ENCODE measurements at places on chromosomes 1 and 21.

DNA sequence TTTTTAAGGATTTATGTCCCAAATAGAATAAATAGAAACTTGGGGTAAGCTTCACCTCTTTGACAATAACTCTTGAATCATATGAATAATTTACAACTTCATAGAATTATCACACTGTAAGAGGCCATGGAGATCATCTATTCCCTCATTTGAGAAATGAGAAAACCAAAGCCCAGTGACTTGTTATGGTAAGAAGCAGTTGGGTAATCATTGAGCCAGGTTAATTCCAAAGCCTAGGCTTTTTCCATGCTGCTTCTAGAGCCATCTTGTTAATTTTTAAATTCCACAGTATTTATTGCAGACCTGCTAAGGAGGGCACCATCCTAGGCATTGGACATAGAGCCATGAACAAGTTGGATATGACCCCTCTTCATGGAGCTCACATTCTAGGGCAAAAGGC is 160.5 kb downstream of the CDC7 start:
- no peak for DNase-seq

GRCh38 chr21:41684381-41685245 is 82.2 kb downstream of the RIPK4 start:
- DNase-seq, result no peak

- no peak for DNase-seq
Observed at GRCh38 chr1:217563179-217563578, 67.7 kb downstream of the GPATCH2 start.

GRCh38 chr1:228691926-228692325 is 43.4 kb upstream of the RHOU start:
- peak; percentile 66 for DNase-seq

- DNase-seq, result no peak
Observed at GRCh38 chr1:84152649-84153056, 8.6 kb downstream of the PRKACB start.

DNA sequence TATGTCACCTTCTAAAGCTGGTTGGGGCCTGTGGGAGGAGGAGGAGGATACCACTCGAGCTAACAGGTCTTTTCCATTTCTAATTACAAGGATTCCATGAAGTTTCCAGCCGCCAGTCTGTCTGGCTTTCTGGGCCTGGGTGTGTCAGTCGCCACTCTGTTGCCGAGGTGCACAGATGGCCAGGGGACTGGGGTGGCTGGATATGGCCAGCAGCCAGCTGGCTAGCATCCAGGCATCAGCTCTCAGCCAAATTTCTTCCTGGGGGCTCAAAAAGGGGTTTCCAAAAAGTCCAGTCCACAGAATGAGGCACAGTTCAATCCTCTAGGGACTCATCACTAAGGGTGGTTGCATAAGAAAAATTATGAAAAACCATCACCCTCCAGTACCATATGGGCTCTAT is 32.4 kb downstream of the ITPKB start:
- DNase-seq, result no peak

DNA sequence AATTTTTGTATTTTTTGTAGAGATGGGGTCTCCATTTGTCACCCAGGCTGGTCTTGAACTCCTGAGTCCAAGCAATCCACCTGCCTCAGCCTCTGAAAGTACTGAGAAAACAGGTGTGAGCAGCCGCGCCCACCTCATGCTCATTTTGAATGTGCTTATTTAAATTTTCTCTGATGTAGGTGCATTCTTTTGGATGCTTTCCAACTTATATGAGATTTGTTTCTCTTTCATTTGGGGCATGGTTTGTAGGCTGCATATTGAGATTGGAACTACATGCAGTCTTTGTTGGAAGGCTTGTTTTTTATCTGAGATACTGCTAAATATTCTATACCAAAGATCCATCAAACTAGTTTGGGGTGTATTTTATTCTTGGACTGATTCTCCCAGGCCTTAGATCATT is 81.0 kb upstream of the IVNS1ABP start:
- DNase-seq, result no peak

- no peak for DNase-seq
Observed at GRCh38 chr1:57102561-57103326, 136.9 kb upstream of the C8B start.

DNA sequence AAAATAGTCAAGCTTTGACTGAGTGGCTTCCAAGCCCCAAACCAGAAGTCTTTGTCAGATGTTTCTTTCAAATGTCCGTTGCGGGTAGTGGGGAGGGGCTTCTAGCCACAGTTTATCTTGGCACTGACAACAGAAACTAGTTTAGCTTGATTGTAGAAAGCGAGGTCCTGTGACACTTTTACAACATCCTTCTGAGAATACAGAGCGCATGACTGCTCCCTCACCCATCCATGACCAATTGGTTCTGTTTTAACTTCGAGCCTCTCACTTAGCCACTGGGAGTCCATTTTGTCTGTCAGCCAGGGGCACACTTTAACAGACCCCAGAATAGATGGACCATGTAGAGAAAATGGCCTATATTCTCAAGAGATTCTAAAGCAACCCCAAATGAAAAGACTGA is 199.2 kb upstream of the ST6GALNAC5 start:
- peak; percentile 3 for DNase-seq

DNA sequence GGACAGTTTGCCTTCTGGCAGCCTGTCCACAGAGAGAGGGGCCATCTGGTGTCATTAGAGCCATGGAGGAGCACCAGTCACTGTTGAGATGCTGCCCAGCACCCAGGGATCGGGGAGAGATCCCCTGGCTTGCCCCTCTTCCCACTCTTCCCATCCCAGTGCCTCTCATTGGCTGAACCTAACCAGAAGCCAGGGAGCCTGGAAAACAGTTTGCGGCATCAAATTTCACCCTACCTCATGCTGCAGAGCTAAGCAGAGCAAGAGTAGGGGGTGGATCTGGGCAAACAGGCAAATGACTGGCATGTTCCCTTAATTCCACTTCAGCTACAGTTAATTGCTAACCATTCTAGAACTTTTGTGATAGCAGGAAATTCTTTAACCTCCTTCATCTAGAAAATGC is 19.1 kb downstream of the TRAF5 start:
- no peak for DNase-seq

DNA sequence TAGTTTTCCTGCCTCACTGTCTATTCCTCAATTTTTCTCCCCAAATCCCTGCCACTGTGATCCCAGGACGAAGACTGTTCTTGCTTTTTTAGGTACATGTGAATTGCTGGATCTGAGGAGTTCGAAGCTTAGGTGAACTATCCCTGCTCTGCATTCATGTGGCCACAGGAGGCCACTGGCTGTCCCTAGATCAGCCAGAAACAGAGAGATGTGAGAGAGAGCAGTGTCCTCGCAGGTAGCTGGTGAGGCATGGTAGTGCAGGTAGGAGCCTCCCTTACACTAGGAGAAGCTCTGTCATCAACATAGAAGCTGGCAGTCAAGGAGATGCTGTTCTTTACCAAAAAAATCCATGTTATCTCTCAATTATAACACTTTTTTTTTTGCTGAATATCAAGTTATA is 71.5 kb downstream of the USP24 start:
- DNase-seq, result peak; percentile 32

DNA sequence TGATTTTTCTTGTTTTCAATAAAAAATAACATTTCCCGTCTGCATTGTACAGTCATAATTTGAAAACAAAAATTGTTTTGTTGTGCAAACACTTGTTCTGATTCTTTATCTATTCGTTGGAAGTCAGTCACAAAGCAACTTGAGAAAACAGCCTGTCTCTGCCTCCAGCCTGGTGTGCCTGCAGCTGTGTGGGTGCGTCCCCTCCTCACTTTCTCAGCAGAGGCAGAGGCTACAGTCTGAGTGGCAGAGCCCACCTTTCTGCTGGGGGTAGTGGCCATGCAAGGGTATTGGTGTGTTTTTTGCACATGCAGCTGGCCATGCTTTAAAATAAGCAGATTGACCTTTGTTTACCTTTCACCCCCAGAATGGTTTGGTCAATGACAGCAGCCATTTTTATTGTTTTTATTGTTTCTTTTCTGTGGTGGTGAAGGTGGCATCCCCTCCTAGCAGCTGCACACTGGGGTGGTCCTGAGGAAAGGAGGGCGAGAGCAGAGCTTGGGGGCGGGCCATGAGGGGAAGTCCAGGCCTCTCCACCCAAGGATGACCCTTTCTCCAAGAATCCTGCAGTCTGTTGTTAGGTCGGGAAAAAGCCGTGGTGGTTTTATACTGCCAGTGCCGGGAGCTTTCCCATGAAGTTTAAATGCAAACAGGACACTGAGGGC is 159.6 kb downstream of the PCBP3 start:
- no peak for DNase-seq

DNA sequence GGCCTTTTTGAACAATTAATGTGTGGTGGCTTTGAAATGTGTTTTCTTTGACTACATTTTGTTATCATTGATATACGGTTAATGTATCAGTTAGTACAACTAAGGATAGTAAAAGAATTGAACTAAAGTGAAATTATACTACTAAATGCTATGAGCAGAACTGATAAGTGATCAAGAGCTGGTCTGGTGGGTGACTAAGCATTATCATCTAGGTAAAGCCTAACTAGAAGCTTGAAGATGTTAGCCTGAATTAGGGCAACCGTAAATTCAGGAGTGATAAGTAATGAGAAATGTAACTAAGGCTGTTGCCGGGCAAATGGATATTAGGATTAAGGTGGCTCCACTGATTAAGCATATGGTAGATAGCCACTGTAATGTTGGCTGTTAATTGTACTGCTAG is 16.0 kb upstream of the GCLM start:
- DNase-seq, result no peak

- no peak for DNase-seq
Observed at GRCh38 chr1:192225703-192226102, 67.4 kb downstream of the RGS18 start.

- no peak for DNase-seq
Observed at GRCh38 chr1:229018674-229019295, 252.1 kb upstream of the RAB4A start.

GRCh38 chr1:24966121-24966723 is 36.1 kb upstream of the RUNX3 start:
- no peak for DNase-seq

- no peak for DNase-seq
Observed at GRCh38 chr1:59685101-59685500, 129.6 kb upstream of the HOOK1 start.

GRCh38 chr1:88014131-88014530 is 669.9 kb upstream of the PKN2 start:
- DNase-seq, result no peak

GRCh38 chr1:153919876-153920852 is 2.6 kb downstream of the GATAD2B start:
- DNase-seq, result peak; percentile 64

DNA sequence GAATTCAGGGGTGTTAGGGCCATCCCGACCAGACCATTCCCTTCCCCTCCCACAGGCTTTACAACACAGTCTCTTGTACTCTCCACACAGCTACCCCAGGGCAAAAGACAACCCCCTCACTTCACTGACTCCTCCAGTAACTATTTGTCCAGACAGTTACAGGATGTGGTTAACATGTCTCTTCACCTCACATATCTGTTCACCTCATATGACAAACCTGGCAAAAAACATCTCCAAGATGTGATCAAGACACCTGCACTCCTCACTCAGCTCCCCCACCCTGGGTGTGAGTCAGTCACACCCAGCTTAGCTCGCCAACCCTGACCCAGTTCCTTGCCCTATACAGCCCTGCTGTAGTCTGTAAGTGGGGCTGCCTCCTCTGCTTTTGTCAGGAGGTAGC is 490.5 kb upstream of the CHRM3 start:
- no peak for DNase-seq
